ENCODE measurements at places on chromosomes 2 and 18.

DNA sequence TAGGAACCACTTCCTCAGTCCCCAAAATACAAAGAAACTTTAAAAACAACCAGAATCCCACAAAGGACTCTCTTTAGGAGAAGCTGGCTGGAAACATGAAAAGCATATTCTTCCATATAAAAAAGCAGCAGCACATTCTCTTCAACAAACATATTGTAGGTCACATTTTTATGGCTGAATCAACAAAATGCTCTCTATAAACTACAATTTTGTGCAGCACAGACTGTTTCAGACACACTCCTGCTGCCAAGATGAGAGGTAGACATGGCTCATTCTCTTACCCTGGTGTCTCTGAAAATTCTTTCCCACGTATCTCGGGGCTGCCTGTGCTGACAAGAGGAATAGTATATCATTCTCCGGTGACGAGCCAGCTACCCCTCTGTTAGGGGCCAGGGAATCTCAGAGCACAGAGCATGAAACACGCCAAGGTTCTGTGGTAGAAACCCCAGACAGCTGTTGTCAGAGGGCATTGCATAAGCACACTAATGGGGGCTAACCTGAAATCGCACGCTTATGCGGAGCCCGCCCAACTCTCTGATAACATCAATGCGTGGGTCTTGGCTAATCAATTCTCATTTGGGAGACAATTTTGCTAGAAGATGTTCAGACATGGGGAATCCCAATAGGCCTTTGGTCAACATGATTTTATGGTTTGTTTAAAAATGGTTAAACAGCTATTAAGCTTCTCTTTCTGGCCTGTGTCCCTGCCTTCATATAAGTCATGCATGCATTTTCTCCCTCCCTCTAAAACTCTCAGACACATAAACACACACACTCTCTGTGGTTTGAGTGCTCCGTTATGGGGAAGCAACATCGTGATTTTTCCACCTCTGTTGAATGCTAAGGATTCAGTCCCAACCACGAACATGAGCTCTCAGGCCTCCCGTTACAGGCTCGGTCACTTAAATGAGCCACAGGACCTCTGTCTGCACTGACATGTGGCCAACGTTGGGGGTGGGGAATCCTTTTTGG lies 177.5 kb downstream of the INO80D start:
- H3K36me3 ChIP-seq, result no peaks in the 10 kb centered on the region
- no peak overlapping the region for H3K27ac ChIP-seq
- DNase-seq, result no peak

DNA sequence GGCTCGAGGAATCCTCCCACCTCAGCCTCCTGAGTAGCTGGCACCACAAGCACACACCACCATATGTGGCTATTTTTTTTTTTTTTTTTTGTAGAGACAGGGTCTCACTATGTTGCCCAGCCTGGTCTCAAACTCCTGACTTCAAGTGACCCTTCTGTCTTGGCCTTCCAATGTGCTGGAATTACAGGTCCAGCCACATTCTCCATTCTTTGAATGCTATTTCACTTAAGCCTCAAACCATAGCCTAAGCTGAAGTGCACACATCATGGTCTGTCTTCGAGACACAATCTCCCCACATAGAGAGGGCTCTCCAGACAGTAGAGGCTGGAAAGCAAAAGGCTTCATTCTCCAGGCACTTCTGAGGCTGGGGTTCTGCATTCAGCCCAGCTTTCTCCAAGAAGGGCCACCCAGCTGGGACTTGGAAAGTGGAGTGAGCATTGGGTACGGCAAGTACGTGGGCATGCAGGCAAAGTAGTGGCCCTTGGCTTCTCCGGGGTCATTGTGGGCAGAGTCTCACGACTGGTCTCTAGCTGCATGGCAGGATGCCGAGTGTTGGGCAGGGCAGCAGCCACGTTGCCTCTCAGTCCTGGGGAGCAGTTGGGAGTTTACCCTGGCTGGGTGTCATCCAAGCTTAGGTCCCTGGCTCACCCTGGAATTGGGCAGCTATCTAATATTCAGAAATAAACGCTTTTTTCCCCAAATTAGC lies 78.2 kb upstream of the SMAD7 start:
- peaks cover 8% of the 10 kb centered on the region for H3K27me3 ChIP-seq
- H3K4me1 ChIP-seq, result peaks cover 5% of the 10 kb centered on the region
- no peak overlapping the region for H3K27ac ChIP-seq
- H3K4me3 ChIP-seq, result no peak overlapping the region
- DNase-seq, result no peak

DNA sequence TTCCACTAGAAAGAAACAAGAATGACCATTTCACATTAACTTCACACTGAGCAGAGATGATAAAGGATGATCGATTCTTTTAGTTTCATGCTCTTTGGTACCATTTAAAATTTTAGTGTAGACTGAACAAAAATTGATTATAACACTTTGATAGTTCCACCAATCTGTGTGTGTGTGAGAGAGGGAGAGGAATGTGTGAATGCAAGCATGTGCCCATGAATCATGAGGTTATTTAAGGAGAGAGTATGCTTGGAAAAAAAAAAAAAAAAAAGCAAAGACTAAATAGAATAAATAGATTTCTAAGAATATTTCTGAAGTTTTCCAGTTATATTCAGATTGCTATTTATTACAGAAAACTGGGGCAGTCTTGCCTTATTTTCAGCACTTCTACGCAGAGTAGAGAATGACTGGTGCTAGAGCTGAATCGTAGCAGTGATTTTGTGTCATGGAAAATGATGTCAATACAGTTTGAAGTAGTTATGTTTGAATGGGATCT lies 900.8 kb downstream of the SLC4A3 start:
- H3K27ac ChIP-seq, result no peak overlapping the region
- H3K36me3 ChIP-seq, result no peaks in the 10 kb centered on the region
- DNase-seq, result no peak
- H3K4me1 ChIP-seq, result no peaks in the 10 kb centered on the region

- H3K4me3 ChIP-seq, result no peak overlapping the region
- no peak for DNase-seq
- no peaks in the 10 kb centered on the region for H3K4me1 ChIP-seq
- H3K36me3 ChIP-seq, result no peaks in the 10 kb centered on the region
- no peaks in the 10 kb centered on the region for H3K27me3 ChIP-seq
- no peak overlapping the region for H3K27ac ChIP-seq
Observed at GRCh38 chr18:39318008-39318407, 1752.4 kb upstream of the CELF4 start.

DNA sequence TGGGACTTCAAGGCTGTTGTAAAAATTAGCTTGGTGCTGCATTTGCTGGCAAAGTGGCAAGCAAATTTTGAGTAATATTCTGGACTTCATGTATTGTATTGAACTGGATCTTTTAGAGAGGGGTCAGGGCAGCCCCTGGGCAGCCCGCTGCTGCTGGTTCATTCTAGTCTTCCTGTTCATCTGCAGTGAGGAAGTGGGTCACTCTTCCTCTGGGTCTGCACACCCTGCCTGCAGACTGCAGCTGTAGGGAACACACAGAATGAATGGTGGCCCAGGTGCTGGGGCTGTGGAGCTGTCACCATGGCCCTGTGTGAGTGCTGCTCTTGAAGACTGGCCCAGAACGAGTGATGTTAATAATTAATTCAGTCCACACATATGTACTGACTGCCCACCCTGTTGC lies 9.4 kb downstream of the SH3RF3 start:
- H3K27me3 ChIP-seq, result peaks cover 10% of the 10 kb centered on the region
- H3K27ac ChIP-seq, result no peak overlapping the region
- no peak overlapping the region for H3K4me3 ChIP-seq
- no peak for DNase-seq
- no peaks in the 10 kb centered on the region for H3K4me1 ChIP-seq

Data from K562 (cell line).